ENCODE measurements at places on chromosomes 2 and 18.

DNA sequence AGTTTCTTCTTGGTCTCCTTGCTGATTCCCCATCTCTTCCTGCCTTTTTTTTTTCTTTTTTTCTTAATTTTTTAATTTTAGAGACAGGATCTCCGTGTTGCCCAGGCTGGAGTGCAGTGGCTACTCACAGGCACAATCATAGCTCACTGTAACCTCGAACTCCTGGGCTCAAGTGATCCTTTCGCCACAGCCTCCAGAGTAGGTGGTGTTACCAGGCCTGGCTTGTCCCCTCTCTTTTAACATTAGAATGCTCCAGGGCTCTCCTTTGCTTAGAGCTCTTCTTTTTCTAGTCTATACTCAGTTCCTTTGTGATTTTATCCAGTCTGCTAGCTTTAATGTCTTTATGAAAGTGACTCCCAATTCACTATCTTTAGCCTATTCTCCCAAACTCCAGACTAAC lies 89.2 kb downstream of the ARHGEF33 start:
- DNase-seq, result no peak

- no peak for DNase-seq
These were observed 21.5 kb downstream of the GPR39 start for GRCh38 chr2:132437852-132438669.

DNA sequence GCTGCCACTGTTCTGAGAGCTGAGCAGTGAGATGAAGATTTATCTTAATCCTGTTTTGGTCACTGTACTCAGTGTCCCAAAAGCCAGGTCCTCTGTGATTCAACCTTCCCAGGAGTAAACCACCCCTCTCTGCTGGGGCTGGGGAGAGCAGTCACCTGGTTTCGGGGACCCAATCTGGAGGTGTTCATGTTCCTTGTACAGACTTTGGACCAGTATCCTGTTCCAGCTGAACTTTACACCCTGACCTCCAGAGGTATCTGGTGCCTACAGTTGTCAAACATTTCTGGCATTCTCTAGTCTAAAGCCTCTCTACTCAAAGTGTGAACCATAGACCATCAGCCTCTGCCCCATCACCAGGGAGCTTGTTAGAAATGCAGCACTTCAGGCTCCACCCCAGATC lies 22.1 kb downstream of the CERS6 start:
- DNase-seq, result no peak

DNA sequence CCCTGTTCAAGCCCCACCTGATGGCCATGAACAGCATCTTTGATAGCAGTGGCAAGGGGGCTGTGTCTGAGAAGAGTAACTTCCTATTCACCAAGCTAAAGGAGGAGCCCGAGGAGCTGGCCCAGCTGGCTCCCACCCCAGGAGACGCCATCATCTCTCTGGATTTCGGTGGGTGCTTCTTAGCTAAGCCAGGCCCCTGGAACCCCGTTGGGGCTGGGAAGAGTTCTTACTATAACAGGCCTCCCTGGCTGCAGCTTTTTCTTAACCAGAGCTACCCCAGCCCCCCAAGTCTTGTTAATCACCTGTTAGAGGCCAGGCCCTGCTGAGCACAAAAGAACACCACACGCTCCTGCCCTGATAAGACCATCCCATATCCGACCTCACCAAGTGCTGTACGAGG lies 79.4 kb downstream of the EPAS1 start:
- no peak for DNase-seq

GRCh38 chr18:62336618-62337017 lies 11.5 kb downstream of the TNFRSF11A start:
- DNase-seq, result no peak

- no peak for DNase-seq
These were observed 199.2 kb downstream of the TGIF1 start for GRCh38 chr18:3649135-3649632.

- no peak for DNase-seq
These were observed 49.1 kb upstream of the SCN9A start for GRCh38 chr2:166424841-166425240.

GRCh38 chr2:239220341-239220740 lies 180.5 kb downstream of the HDAC4 start:
- no peak for DNase-seq

DNA sequence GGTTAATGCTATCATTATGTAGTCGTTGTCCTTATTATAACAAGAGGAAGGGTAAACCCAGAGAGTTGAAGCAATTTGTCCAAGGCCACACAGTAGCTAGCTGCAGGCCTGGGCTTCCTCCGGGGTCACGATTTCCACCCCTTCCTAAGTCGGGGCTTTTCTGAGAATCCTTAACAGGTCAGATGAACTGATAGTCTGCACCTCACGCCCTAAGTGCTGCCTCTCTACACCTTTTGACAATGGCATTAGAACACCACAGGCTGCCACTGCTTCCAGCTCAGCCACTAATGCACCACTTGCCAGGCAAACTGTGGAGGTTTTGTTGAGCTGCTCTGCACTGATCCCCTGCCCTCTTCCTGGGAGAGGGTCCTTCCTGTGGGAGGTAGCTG lies 37.7 kb downstream of the FOSL2 start:
- DNase-seq, result no peak

GRCh38 chr2:98026927-98027522 lies 31.3 kb upstream of the TMEM131 start:
- DNase-seq, result no peak

DNA sequence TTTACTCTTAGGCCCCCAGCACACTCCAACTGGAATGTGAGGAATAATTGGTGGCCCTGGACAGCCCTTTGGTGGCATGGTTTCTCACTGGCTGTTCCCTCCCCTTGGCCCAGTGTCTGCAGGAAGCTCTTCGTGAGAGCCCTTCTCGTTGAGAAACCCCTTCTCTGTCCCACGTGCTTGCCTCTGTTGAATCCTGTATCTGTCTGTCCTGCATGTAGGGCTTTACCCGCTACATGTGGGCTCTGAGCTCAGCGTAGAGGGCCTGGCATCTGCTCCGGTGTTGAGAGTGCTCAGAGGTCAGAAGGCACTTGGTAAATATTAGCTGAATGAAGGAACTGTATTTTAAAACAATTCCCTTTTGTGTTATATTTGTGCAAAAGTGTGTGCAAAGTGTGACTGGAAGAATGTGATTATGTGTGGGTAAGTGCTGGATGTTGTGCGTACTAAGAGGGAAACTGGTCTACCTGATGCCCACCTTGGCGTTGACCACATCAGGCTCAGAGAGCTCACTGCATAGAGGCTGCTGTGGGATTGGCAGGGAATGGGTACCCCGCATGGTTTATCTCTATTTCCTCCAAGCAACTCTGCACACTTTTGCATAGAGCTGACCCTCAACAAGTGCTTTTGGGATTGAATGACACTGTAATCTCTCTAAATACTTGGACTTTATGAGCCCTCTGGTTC lies 40.0 kb downstream of the RNF144A start:
- no peak for DNase-seq

DNA sequence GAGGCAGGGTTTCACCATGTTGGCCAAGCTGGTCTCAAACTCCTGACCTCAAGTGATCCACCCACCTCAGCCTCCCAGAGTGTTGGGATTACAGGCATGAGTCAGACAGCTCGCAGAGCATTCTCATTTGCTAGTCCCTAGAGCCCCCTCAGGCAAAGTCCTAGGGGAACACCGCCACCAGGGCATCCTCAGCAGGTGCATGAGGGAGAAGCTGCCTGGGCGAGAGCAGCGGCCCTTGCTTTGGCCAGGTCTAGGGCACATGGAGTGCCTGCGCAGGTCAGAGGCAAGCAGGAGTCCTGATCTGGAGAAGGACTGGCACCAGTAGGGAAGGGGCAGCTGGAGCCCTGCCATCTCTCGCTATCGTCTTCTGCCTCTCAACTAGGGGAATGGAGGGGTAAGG lies 32.4 kb downstream of the NGEF start:
- no peak for DNase-seq

GRCh38 chr2:88545118-88545517 lies 82.1 kb downstream of the EIF2AK3 start:
- DNase-seq, result no peak

- no peak for DNase-seq
These were observed 209.2 kb upstream of the SYT4 start for GRCh38 chr18:43486462-43486861.

- peak; percentile 13 for DNase-seq
These were observed at the start of gene LAMA3 for GRCh38 chr18:23689031-23689615. Gene LAMA3 (plus strand): TSS chr18:23689453. CDS start chr18:23689684, 231 bp downstream.

GRCh38 chr2:201906777-201907562 lies 100.6 kb downstream of the CDK15 start:
- no peak for DNase-seq
